Activated naive CD8-positive, alpha-beta T cell treated with anti-CD3 and anti-CD28 coated beads for 36 hours (primary cell): ENCODE measurements at places on chromosomes 13 and 19. TPM values are rescaled to one million over a fixed set of nuclear protein-coding genes. Genes with fewer than 3 reads are reported as not detected.

DNA sequence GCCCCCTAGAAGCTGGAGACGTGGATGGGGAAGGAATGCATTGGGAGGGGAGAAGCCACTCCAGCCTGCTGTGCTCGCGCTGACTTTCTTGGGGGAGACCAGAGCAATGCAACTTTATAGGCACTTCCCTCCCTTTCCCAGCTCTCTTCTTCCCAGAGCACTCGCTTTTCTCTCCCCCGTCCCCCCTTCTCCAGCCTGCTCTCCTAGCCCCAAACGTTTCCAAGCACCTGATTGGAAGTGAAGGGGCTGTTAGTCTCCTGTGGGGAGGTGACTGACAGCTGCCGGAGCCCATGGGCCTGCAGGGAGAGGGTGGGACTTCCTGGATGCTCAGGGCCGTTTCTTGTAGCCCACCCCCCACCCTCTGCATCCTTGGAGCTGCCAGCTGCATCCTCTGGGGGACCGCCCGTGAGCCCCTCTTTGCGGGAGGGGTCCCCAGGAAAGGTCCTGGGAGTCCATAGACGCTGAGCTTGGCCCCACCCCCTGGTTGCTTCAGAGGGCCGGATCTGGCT lies 2.5 kb downstream of the HDGFL2 start:
- DNase-seq: peak; percentile 45

- DNase-seq: no peak
Measured at GRCh38 chr19:52665027-52665426, 26.9 kb upstream of the ZNF83 start.

Gene HSPB6
- total RNA-seq: 0.78 TPM

DNA sequence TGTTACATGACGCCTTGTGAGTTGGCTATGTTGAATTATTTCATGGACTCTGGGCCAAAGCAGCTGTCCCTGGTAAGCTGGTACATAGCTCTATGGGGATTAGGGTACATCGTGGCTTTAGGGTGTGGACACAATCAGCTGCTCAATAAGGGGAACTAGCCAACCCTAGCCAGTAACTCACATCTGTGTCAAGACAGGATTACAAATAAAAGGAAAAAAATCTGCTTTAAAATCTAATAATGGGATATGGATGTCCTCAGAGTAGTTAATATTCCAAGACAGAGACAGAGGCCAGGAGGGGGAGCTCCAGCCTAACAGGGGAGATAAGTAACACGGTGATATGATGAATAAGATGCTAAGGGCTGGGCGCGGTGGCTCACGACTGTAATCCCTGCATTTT lies 21.1 kb upstream of the ZNF766 start:
- DNase-seq: peak; percentile 42

- DNase-seq: no peak
Measured at GRCh38 chr19:3546119-3546518, 7.1 kb downstream of the TEKTIP1 start.

Gene PRR22
- total RNA-seq: 14.1 TPM

Gene DPF1
- total RNA-seq: 0.50 TPM

GRCh38 chr19:2087621-2088100 lies 8.5 kb downstream of the MOB3A start:
- DNase-seq: peak; percentile 47

Gene ZNF317
- total RNA-seq: 53.4 TPM

Gene KLF5
- 2.9 TPM for total RNA-seq

Gene DAND5
- not detected for total RNA-seq

Gene WDR88
- not detected for total RNA-seq

Gene NKG7
- total RNA-seq: 91.9 TPM

- DNase-seq: no peak
Measured at GRCh38 chr19:58058467-58058866, 615 bp upstream of the ZNF135 start.

GRCh38 chr13:48000559-48001113 lies 437 bp downstream of the SUCLA2 start:
- DNase-seq: no peak

Gene FFAR3
- total RNA-seq: 1.3 TPM

DNA sequence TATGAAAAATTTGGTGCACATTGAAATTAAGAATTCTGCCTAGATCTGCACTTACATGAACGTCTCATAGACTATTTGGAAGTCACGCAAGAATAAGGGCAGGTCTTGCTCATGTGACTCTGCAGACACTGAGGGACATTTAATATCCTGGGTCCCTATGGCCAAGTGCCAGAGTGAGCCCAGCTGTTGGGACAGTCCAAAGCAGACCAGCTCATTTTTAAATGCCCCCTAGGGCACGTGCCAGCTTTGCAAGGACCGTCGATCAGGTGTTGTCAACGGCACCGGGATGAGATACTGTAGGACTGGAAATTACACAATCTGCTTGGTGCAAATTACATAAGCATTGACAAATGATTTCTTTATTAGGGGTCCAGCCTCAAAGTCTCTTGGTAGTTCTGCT lies 293.6 kb downstream of the TEX29 start:
- DNase-seq: no peak

Gene METTL21C
- not detected for total RNA-seq

Gene ITGBL1
- not detected for total RNA-seq

Gene MEIOSIN
- 0.08 TPM for total RNA-seq

DNA sequence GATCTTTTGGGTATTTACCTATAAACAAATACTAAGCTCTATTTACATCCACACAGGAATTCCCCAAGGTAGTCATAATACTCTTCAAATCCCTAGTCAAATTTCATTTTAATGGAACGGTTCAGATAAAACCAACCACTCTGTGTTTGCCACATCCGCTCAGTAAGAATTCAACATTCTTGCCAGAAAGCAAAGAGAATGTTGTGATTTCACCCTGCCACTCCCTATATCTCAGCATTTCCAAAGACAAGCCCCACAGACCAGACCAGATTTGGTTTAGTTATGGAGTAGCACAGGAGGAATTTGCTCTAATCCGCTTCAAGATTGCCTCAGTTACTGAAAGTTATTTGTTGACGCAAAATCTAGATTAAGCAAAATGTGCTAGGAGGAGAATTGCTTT lies 105.6 kb upstream of the SERP2 start:
- no peak for DNase-seq

Gene CEBPG
- 30.9 TPM for total RNA-seq

GRCh38 chr19:6276447-6276846 lies 3.3 kb downstream of the MLLT1 start:
- DNase-seq: no peak

DNA sequence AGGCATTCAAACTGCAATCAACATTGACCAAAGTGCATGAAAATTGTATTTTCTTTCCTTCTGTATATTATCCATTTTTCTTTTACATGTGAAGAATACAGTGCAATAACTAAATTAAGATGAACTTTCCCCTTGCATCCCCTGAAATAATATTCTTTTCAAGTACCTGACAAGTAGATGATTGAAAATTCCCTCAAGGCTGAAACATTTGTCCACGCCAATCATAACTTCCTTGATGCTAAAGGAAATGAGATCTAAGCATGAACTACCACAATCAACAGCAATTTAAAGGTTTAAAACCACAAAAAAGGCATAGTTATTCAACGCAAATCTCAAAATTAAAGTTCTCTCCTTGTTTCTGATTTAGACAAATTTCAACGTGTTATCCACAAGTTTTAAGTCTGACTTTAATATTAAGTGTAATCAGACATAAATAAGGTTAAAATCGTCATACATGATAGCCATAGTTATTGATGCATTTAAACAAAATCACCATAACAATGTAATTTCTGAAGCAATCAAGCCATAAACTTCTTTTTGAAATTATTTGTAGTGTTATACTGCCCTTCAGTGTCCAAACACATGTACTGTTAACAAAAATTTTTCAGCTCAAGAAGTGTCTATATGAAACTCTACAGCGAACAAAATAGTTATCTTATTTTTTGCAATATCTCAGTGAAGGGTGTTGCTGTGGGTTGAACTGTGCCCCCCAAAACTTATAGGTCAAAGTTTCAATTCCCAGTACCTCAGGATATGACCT lies 169.5 kb downstream of the DCLK1 start:
- no peak for DNase-seq

DNA sequence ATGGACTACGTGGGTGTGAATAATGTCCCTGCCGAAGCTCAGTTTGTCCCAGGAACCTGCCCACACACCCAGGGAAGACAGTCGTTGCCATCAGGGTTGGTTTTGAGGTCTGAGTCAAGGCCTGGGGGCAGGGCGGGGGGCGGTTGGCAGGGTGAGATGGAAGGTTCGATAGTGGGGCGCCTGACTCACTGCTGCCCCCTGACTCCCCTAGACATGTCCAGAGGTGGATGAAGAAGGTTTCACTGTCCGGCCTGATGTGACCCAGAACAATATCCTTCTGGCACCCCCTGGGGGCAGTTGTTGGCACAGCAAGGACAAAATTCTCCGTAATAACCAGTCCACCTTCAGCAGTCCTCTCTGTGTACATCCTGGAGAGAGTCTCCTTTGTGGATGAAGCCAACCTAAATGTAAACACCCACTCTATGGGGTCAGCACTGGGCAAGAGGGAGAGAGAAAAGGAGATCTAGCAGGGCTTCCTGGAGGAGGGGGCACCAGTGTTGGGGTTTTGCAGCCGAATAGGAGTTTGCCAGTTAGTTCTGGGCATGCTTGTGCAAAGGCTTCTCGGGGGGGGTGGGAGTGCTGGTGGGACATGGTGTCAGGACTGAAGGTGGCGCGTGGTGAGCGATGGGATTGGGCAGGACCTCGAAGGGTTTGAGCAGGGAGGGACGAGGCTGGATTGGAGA lies 19.6 kb upstream of the B3GNT3 start:
- no peak for DNase-seq

- DNase-seq: no peak
Measured at GRCh38 chr19:18800636-18801035, 9.5 kb upstream of the COMP start.

GRCh38 chr19:291561-292280 lies 518 bp upstream of the PLPP2 start:
- no peak for DNase-seq

GRCh38 chr13:23963947-23964346 lies 66.6 kb upstream of the C1QTNF9B start:
- DNase-seq: no peak

DNA sequence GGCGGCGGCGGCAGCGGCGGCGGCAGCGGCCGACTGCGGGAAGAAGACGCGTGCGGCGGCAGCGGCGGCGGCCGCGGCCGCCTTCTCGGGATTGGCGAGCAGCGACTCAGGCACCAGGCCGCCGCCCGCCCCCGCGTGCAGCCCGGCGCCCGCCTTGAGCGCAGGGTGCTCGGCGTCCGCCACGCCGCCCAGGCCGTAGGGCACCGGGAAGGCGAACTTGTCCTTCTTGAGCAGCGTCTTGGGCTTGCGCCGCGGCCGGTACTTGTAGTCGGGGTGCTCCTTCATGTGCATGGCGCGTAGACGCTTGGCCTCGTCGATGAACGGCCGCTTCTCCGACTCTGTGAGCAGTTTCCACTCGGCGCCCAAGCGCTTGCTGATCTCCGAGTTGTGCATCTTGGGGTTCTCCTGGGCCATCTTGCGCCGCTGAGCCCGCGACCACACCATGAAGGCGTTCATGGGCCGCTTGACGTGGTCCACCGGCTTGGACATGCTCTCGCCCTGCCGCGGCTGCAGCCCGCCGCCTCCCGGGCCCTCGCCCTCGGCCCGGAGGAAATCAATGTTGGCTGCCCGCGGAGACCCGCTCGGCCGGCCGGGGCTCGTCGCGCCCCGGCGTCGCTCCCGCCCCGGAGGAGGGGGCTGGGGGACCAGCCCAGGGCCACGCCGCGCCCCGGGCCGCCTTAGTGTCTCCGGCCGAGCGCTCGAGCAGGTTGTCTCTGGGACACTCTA lies 621 bp downstream of the SOX21 start:
- DNase-seq: no peak

GRCh38 chr19:42255766-42256745 lies 1.1 kb upstream of the ERF start:
- peak; percentile 24 for DNase-seq

DNA sequence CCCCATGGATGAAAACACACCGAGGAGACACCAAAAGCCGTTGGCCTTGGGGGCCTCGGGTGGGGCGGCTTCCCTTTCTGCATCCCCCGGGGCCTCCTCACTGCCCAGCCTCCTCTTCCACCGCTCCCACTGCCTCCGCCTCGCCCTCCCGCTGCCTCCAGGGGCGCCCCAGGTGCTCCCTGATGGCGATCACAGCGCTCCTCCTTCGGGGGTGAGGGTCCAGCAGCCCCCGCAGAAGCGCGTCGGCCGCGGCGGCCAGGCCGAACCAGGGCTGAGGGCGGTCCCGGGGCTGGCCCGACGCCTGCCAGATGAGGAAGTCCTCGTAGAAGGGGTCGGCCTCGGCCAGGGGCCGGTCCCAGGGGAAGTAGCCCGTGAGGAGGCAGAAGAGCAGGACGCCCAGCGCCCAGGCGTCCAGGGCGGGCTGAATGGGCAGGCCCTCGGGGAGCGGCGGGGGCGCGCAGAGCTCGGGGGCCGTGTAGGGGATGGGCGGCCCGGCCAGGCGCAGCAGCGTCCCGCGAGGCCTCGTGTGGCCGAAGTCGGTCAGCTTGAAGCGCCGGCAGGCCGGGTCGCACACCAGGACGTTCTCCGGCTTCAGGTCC lies 7.2 kb downstream of the SBK2 start:
- DNase-seq: no peak

DNA sequence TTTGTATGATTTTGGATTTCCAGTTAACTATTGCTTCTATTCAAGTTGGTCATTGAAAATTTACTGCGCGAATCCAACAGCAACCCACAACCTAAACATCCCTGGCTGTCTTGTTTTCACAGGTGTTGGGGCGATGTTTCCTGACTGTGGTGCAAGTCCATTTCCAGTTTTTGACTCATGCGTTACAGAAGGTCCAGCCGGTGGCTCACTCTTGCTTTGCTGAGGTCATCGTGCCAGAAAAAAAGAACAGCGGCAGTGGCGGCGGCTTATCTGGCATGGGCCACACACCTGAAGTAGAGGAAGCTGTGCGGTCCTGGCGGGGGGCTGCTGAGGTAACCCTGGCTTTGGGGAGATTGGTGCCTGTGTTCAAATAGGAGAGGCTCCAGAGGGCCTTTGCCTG lies 45.2 kb upstream of the GPI start:
- DNase-seq: no peak

GRCh38 chr19:55637534-55637933 lies 3.3 kb upstream of the ZNF580 start:
- no peak for DNase-seq

DNA sequence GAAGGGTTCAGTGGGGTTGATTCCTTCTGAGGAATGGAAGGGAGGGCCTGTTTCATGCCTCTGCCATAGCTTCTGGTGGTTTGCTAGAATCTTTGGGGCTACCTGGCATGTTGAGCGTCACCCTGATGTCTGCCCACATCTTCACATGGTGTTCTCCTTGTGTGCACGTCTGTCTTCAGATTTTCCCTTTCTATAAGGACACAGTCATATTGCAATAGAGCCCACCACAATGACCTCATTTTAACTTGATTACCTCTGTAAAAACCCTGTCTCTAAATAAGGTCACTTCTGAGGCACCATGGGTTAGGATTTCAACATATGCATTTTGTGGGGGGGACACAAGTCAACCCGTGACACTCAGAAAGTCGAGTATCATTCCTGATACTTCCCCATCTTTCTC lies 257.9 kb downstream of the COG6 start:
- DNase-seq: no peak

GRCh38 chr13:80742033-80742432 lies 401.1 kb upstream of the SPRY2 start:
- DNase-seq: no peak

Gene PLIN5
- 0.32 TPM for total RNA-seq

Gene EBI3
- 8.6 TPM for total RNA-seq
